ENCODE measurements at places on chromosomes 5 and 9. TPM values are rescaled to one million over a fixed set of nuclear protein-coding genes. Genes with fewer than 3 reads are reported as not detected.

GRCh38 chr5:168867241-168867640, 288.1 kb upstream of the PANK3 start:
- DNase-seq: no peak

- DNase-seq: no peak
Measured at GRCh38 chr9:33211695-33212393, 28.1 kb upstream of the SPINK4 start.

DNA sequence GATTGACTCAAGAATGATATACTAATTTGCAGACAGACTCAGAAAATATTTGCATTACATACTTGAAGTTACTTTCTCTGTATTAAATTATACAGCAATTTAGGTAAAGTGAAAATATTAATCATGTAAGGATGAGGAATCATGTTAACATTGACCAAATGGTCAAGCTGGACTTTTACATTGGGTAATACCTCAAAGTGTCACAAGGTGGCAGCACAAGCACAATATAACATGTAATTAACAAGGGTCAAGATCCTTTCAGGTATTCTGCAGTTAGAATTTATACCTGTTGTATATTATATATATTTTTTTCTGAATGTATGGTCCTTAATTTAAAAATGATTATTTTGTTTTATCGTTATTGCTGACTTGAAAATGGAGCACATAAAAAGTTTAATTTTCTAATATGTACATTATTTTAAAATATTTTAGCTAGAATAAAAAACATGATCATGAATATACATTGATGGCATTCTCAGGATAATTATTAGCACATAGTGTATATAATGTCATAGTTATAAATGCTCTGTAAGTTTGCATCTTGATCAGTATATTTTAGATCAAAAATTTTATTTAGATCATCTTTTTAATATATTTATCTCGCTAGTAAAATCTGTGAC, 8.6 kb downstream of the HAPLN1 start:
- no peak for DNase-seq

- no peak for DNase-seq
Measured at GRCh38 chr9:2622461-2623287, 1.1 kb downstream of the VLDLR start.

TEX48 gene
- not detected for total RNA-seq

GRCh38 chr9:31520301-31521085, 864.0 kb upstream of the ACO1 start:
- DNase-seq: no peak

- no peak for DNase-seq
Measured at GRCh38 chr9:117796681-117797080, 92.5 kb downstream of the TLR4 start.

PCDHGA3 gene
- 2.2 TPM for total RNA-seq

- DNase-seq: no peak
Measured at GRCh38 chr9:14089051-14089803, 224.7 kb downstream of the NFIB start.

DNA sequence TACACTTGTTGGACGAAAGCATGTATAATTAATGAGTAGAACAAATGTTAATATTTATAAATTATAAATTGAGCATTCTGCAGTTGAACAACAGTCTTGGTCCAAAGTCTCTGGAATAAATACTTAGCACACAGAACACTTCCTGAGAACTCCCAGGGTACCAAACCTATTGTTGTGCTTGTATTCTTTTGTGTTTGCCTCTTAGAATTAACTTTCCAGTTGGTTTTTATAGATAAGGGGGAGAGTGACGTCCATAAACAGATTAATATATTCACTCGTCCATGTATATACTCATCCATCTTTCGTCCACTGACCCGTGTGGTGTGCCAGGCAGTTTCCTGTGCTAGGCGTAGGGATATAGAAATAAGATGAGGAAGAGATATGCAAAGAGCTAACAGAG, 62.3 kb upstream of the TGFBR1 start:
- DNase-seq: no peak

PRXL2C gene
- total RNA-seq: 37.0 TPM

DNA sequence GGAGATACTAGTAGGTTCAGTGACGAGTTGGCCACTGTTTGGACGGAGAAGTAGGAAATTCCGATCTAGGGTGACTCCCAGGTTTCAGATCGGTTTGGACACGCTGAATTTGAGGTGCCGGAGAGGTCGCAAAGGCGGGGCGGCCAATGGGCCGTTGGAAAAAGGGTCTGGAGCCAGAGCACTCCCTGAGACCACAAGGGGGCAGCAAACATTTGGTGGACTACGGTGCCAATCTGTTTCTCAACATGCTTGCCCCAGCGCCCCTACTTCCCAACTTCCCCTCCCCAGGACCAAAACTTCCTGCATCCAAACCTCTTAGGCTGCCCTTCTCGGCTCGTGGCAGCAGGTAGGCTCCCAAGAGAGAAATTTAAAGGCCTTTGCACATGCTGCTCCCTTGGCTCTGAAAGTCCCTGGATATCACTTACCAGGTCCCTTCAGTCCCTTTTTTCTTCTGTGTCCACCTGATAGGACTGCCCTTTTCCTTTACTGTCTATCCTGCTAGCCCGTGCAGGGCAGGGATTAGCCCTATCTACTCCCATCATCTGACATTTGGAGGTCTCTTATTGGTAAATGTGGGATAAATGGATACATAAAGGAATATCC, 992 bp upstream of the RPP25L start:
- DNase-seq: no peak

GRCh38 chr9:3578786-3579185, 53.0 kb upstream of the RFX3 start:
- no peak for DNase-seq

GRCh38 chr5:35059251-35059650, 11.5 kb upstream of the AGXT2 start:
- no peak for DNase-seq

DNA sequence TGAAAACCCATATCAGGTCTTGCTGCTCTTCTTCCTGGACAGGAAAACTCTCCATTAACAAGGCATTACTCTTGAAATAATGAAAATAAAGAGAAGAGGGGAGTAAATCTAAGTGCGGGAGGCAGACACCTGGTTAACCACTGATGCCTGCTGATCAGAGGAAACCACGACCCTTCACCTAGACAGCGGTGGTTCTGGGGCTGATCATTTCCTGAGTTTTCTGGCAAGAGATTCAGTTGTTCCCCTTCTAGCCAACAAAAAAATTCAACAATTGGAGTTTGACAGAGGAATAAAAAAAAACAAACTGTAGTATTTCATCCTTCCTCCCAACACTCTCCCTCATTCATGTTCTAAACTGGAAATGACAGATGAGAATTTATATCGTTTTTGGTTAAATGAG, 3.0 kb downstream of the RLN2 start:
- DNase-seq: no peak

- DNase-seq: no peak
Measured at GRCh38 chr9:129630967-129631673, 5.2 kb downstream of the NTMT1 start.

ANXA6 gene
- 631 TPM for total RNA-seq

Data from mesenteric fat pad (tissue), 1 donor.